ENCODE measurements at places on chromosomes 5 and 9.

GRCh38 chr5:69043655-69043996, 50.2 kb upstream of the SLC30A5 start:
- H3K27ac ChIP-seq = no peak overlapping the region
- no peaks in the 10 kb centered on the region for H3K4me1 ChIP-seq
- DNase-seq = no peak
- no peak overlapping the region for H3K4me3 ChIP-seq

GRCh38 chr5:68543212-68543611, 327.7 kb downstream of the PIK3R1 start:
- no peak for DNase-seq
- no peak overlapping the region for H3K4me3 ChIP-seq
- peaks cover 3% of the 10 kb centered on the region for H3K4me1 ChIP-seq
- no peak overlapping the region for H3K27ac ChIP-seq
- no peaks in the 10 kb centered on the region for H3K36me3 ChIP-seq

- peak overlapping the region; percentile 72 for H3K4me3 ChIP-seq
- DNase-seq = no peak
- peaks cover 8% of the 10 kb centered on the region for H3K27me3 ChIP-seq
- H3K36me3 ChIP-seq = peaks cover 45% of the 10 kb centered on the region
- peaks cover 33% of the 10 kb centered on the region for H3K4me1 ChIP-seq
Measured at GRCh38 chr9:127519301-127520166, 68.2 kb downstream of the LRSAM1 start.

DNA sequence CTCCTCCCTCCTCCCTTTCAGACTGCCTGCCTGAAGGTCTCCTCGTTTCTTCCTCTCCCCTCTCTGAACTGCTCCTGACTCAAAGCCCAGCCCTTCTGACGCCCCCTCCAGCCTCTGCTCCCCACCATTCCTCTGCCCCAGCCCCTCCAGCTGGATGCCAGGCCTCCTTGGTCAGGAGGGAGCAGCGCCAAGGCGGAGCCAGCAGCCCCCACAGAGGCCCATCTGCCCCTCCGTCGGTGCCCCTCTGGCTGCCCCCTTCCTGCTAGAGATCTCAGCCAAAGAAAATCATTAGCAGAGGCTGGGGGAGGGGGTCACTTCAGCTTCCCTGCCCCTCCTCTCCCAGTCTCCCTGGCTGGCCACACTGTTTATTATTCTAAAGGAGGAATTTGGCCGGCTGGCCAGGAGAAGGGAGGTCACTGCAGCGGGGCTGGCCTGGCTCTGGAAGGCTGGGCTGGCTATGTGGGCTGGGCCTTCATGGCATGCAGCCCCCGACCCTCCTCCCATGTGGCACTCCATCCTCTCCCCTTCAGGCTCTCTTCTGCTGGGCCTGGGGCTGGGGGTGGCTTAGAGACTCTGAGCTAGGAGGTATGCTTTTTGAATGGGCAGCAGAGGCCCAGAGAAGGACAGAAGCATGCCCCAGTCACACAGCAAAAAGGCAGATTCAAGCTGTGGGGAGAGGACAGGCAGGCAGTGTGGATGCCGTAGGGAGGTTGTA, 16.9 kb downstream of the PDGFRB start:
- peak overlapping the region; percentile 54 for H3K27ac ChIP-seq
- peak; percentile 67 for DNase-seq
- peaks cover 16% of the 10 kb centered on the region for H3K36me3 ChIP-seq
- H3K4me3 ChIP-seq = no peak overlapping the region
- peaks cover 81% of the 10 kb centered on the region for H3K4me1 ChIP-seq

DNA sequence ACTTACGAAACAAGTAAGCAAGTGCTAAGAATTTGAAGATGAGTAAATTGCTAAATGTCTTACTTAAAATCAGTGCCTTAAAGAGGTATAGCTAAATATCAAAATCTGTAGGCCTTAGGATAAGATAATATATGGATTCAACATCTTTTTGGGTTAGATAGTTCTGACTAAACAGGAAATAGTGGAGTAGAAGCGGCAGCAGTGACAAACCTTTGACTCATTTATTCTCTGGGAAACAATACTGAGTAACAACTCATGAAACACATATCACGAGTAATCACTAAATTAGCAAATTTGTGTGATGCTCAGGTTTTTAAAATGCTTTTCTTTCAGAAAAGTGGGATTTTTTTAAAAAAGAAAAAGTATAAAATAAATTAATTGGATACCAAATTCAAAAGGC, 762.1 kb upstream of the TYRP1 start:
- H3K4me3 ChIP-seq = no peak overlapping the region
- H3K27me3 ChIP-seq = no peaks in the 10 kb centered on the region
- H3K27ac ChIP-seq = no peak overlapping the region
- DNase-seq = no peak

GRCh38 chr9:130239363-130239695, 26.2 kb upstream of the HMCN2 start:
- peaks cover 22% of the 10 kb centered on the region for H3K4me1 ChIP-seq
- no peak for DNase-seq
- H3K36me3 ChIP-seq = no peaks in the 10 kb centered on the region
- H3K27me3 ChIP-seq = no peaks in the 10 kb centered on the region

GRCh38 chr9:112248722-112249121, 73.6 kb upstream of the SUSD1 start:
- DNase-seq = no peak
- no peaks in the 10 kb centered on the region for H3K27me3 ChIP-seq
- no peaks in the 10 kb centered on the region for H3K36me3 ChIP-seq
- H3K4me1 ChIP-seq = no peaks in the 10 kb centered on the region
- H3K4me3 ChIP-seq = no peak overlapping the region
